T-helper 17 cell (primary cell): ENCODE measurements at places on chromosomes 16 and 17. TPM values are rescaled to one million over a fixed set of nuclear protein-coding genes. Genes with fewer than 3 reads are reported as not detected.

- DNase-seq: no peak
Measured at GRCh38 chr16:269061-269796, 6.5 kb downstream of the RGS11 start.

GRCh38 chr16:7313170-7313569, 19.5 kb upstream of the RBFOX1 start:
- DNase-seq: no peak

DNA sequence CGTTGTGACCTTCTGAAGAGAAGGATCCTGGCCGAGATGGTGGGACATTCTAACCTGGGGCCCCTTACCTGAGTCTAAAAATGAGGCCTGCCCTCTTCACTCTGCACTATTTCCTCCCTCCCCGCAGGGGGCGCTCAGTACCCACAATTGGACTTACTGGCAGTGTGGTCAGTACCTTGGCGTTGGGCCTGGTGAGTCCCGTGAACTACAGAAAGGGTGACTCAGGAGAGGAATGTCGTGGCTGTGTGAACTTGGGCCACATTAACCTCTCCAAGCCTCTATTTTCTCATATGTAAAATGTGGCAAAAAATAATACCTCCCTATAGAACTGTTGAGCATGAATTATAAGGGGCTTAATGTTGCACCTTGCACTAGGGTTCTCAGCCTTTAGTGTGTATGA, 3.9 kb downstream of the RSAD1 start:
- peak; percentile 51 for DNase-seq

Gene SPAG9
- total RNA-seq: 85.8 TPM

Gene CCDC40
- total RNA-seq: 4.5 TPM
